Activated CD8-positive, alpha-beta memory T cell treated with anti-CD3 and anti-CD28 coated beads for 24 hours (primary cell): ENCODE measurements at places on chromosomes 13 and 19.
A peak's percentile ranks its signal among the peaks of the same experiment; 100 is the strongest.

- no peak for DNase-seq
These were observed 18.7 kb downstream of the EFNA2 start for GRCh38 chr19:1304197-1304924.

DNA sequence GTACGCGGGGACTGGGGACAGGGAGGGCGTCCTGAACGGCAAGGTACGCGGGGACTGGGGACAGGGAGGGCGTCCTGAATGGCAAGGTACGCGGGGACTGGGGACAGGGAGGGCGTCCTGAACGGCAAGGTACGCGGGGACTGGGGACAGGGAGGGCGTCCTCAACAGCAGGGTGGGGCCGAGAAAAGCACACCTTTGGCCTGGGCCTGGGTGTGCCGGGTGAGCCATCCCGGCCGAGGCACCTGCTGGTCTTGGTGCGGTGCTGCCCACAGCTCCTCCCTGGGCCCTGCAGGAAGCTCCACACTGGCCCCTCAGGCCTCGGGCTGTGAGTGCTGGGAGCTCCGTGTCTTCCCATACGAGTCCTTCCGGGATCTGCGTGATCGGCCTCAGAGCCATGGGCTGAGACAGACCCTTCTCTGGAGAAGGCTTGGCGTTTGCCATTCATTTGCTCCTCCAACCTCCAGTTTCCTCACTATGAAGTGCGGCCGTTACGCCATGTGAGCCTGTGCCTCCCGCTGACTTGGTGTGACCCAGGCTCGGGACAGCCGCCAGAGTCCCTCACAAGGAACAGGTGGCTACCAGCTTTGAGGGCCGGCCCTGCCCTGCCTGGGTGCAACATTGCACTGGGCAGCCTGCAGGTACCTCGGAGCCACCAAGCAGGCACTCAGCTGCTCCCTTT, 7.8 kb upstream of the ZNF554 start:
- DNase-seq = no peak

DNA sequence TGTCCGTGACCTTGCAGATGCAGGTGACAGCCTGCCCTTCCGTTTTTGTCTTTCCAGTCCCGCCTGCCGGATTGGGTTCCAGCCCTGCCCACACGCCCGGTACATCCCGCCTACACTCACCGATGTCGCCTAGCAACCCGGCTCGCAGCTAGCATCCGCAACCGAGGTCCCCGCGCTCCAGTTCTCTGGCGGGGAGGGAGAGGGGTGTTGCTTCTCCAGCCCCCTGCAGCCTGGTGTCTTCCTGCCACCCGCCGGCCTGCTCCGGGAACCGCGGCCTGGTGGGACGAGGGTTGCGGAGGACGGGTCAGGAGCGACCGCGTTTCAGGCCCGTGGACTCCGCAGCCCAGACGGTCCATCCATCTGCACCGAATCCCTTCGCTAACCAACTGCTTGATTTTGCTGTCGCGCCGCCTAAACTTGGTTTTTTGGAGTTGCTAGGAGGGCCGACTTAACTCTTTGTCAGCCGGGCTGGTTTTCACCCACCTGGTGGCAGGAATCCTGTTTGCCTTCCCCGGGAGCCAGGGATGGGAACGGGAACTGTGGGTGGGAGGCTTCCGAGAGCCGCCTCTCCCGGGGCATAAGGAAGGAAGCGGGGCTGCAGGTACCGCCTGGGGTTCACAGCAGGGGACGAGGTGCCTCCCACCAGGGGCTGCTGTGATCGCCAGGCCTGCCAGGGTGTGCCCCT, 15.4 kb upstream of the MATK start:
- DNase-seq = peak; percentile 82

- no peak for DNase-seq
These were observed 102.8 kb downstream of the KATNAL1 start for GRCh38 chr13:30204564-30204963.
